ENCODE measurements at places on chromosomes 5 and 9.

DNA sequence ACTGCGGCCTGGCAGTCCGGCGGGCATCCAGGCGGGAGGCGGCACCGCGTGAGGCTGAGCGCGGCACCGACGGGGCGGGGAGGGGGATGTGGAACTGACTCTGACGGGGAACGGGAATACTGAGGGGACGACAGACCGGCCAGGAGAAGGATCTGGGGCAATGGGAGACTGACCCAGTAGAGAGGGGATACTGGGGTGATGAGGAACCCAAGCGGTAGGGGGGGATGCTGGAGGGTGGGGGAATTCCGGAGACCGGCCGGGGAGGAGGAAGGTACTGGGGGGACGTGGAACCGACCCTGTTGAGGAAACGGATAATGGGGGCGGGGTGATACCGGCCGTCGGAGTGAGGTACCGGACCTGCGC lies 423 bp downstream of the IPPK start:
- no peak for DNase-seq

DNA sequence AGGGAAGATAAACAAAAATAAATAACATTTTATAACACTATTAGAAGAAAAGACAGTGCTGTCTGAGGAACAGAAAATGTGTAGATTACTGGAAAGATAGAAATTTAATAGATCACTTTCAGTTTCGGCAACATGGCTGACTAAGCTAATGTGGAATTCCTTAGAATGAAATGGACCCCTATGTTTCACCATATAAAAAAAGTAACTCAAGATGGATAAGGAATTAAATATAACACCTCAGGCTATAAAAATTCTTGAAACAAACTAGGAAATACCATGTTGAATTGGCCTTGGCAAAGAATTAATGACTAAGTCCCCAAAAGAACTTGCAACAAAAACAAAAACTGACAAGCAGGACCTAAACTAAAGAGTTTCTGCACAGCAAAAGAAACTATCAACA lies 558.3 kb downstream of the CHSY3 start:
- DNase-seq, result no peak

DNA sequence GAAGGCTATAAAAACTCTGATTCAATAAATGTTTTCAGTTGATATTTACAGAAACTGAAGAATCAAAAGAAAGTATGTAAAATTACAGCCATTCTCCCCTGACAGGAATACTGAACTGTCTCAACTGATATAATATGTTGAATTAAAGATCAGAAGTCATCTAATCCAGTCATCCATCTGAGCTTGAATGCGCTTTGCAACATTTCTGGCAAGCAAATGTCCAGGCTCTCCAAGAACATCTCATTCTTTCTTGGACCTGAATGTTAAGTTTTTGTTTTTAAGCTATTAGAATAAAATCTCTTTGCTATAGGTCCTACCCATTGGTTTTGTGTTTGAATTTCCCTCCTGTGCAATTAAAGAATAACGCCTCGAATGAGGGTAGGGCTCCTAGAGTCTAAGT lies 120.5 kb downstream of the MPDZ start:
- DNase-seq, result no peak

DNA sequence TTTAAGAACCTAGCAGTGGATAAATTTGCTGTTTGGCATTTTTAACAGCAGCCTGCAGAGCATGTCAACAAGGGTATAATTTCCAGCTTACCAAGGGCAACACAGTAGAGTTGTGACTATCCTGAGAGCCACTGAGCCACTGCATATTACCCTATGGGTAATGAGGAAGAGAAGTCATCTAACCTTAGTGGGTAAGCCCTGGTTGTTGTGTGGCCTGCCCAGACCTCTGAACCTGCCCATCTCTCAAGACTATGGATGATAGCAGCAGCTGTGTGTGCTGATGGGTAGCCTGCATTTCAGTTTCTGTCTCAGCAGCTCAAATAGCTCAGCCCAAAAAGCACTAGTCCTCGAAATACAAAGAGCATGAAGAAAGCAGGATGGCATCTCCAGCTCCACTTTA lies 56.1 kb upstream of the PIP5K1B start:
- DNase-seq, result no peak

- DNase-seq, result no peak
Observed at GRCh38 chr5:59937633-59938032, 44.1 kb upstream of the PDE4D start.

DNA sequence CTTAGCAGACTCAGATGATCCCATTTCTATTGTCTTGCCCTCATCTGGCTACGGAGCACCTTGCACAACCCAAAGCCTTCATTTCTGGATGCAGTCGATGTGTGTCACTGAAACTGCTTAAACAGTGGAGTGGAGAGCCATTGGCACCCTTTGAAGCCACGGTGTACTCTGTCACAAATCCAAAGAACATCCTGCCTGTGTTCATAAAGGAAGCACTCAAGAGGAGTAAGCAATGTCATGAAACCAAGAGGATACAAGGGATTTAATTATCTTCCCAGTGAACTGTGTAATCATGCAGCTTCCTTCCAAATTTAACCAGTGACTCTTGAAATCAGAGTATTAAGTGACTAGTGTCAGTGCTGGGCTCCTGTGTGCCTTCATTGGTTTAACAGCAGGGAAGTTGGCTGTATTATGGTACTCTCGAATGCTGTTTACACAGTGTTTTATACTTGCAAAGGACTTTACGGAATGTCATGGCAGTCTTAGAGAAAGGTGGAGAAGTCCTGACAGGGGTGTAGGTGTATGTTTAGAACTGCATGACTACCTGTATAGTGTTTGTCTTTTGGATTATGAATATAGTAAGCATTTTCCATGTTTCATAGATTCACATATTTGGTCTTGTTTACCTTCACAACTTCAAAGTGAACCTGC lies 41.9 kb downstream of the CD180 start:
- DNase-seq, result no peak

DNA sequence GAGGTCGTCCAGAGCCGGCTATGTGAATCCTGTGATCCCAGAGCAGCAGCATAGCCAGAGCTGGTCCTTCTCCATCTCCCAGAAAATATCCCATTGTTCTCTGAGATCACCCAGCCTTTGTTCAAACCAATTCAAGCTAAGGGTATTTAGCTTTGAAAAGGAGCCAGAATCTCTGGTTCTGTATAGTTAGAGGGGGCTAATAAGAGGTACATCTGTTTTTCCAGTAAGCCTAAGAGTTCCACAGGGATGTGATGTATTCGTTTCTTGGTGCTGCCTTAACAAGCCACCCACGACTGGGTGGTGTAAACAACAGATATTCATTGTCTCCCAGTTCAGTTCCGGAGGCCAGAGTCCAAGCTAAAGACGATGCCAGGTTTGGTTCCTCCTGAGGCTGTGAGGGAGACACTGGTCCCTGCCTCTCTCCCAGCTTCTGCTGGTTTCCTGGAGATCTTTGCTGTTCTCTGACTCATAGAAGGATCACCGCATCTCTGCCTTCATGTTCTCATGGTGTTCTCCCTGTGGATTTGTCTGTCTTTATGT lies 344.8 kb downstream of the MTRR start:
- no peak for DNase-seq

DNA sequence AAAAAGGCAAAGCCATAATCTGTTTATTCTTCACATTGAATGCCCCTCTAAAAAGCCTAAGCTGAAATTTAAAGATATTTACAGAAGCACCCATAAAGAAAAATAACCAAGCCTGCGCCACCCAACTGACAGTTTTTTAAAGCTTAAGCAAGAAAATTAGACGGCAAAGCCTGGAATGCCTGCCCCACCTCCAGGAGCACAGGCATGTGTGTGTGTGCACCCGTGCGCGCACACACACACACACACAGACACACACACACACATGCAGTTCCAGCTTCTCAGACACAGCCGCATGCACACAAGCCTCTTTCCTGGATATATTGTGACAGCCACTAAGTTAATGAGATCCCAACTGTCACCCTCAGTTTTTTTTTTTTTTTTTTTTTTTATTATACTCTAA lies 88.2 kb downstream of the FRMD3 start:
- no peak for DNase-seq

GRCh38 chr5:7717691-7718090 lies 133.2 kb downstream of the CFAP90 start:
- DNase-seq, result no peak

DNA sequence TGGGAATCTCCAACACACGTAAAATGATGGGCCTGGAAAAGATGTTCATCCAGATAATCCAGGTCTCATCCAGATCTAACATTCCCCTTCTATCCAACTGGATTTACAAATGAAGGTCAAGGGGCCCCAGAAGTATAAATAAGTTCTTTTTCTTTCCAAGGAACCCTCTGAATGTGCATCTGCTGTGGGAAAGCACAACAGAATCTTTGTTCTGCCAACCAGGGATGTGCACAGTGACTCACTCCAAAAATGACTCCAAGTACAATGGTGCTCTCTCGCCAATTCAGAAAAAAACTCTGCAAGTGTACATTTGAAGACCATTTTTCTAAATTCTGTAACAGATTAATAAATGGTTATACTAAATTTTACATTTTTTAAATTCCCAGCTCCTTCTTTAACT lies 12.4 kb downstream of the RAPGEF6 start:
- no peak for DNase-seq

- DNase-seq, result no peak
Observed at GRCh38 chr5:553874-554273, 29.6 kb upstream of the SLC9A3 start.

GRCh38 chr9:37192803-37193202 lies 72.4 kb downstream of the ZCCHC7 start:
- no peak for DNase-seq

GRCh38 chr5:179387151-179388110 lies 42.2 kb upstream of the ADAMTS2 start:
- no peak for DNase-seq

DNA sequence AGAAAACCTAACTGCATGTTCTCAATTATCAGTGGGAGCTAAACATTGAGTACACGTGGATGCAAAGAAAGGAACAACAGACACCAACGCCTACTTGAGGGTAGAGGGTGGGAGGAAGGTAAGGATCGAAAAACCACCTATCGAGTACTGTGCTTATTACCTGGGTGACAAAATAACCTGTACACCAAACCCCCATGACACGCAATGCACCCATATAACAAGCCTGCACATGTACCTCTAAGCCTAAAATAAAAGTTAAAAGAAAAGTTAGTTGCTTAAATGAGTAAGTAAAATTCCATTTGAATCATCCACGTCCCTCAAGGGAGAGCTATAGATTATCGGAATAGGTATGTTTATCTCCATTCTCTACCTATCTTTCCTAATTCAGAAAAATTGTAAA lies 210.2 kb upstream of the ADCY2 start:
- no peak for DNase-seq

DNA sequence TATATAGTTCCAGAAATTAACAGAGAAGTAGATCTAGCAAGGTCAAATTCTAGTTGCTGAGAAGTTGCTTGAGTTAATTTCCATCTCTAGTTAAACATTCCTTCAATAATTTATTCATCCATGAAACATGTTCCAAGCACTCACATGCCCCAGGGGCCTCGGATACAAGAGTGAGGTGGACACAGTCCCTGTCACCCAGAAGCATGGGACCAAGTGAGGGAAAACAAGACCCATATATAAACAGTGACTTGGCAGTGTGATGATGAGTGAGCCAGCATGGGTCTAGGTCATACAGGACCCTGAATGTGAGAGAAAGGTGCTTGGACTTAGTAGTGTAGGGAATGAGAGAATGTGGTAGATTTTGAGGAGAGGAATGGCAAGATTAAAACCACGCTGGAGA lies 216.9 kb downstream of the TTLL11 start:
- no peak for DNase-seq

GRCh38 chr9:83920469-83920926 lies 734 bp downstream of the KIF27 start:
- DNase-seq, result no peak

DNA sequence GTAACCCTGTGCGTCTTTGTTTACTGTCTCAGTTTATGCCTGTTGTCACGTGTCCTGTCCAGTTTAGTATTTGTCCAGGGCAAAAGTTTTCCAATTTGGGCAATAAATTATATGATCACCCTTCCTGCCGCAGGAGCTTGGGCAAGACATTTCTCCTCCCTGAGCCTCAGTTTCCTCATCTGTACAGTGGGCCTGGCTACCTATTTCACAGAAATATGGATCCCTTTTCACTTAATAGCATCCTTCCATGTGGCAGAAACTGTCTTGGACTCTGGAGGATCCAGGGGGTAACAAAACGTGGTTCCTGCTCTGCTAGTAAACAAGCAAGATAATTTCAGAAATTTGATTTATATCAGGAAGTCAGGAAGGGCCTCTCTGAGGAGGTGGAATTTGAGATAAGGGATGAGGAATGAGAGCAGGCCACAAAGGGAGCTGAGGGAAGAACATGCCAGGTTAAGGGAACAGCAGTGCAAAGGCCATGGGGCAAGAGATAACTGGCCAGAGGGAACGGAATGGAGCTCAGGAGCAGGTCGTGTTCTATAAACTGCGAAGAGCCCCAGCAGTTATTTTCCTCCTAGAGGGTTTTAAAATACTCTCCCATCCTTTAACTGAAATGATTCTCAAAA lies 15.1 kb upstream of the PPARGC1B start:
- no peak for DNase-seq

- DNase-seq, result no peak
Observed at GRCh38 chr9:34252670-34253459, 74.0 kb downstream of the UBAP1 start.

- no peak for DNase-seq
Observed at GRCh38 chr5:171024084-171024483, 162.3 kb downstream of the RANBP17 start.

DNA sequence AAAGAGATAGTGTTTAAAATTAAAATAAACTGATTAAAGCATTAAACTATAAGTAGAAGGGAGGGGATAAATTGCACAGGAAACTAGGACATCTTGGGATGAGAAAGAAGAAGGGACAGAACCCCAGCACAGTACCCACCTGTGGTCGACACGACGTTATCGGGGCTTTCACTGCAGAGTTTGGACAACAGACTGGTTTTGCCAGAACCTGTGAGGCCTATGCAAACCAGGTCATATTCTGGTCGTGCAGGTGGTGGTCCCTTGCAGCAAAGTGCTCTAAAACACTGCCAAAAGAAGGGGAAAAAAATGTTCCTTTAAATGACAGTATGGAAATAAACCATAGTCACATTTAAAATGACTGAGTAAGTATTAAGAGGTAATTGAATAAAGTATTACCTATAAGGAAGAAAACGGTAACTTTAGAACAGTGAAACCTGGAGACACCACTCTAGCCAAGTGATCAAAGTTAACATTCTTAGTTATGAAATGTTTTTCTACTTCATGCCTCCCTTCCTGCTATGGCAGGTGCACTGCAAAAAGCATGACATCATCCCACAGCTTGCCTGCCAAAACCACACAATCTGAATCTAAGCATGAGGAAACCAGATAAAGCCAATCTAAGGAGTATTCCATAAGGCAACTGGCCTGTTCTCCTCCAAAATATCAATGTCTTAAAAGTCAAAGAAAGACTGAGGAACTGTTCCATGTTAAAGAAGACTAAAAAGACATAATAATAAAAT lies 138.6 kb downstream of the ARL15 start:
- DNase-seq, result no peak

GRCh38 chr9:11103525-11103924 lies 490.7 kb upstream of the PTPRD start:
- no peak for DNase-seq

DNA sequence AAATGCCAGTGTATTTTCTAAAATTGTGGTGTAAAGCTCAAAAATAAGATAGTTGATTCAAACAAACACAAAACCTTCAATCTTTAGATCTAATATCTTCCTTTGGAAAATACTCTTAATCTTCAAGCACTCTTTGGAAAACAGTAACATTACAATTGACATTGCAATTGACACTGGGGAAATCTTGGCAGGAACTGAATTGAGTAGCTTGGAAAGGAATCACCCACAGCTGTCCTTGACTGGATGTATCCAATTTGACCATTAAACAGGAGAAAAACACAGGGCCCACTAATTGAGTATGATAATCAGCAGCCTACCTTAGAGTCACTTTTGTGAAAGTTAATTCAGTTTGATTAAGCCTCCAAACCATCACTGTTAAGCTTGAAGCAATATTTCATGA lies 776.7 kb downstream of the DTWD2 start:
- no peak for DNase-seq
